ENCODE measurements at places on chromosomes 2 and 18.

- DNase-seq: no peak
Measured at GRCh38 chr18:49630246-49630699, 68.4 kb downstream of the LIPG start.

DNA sequence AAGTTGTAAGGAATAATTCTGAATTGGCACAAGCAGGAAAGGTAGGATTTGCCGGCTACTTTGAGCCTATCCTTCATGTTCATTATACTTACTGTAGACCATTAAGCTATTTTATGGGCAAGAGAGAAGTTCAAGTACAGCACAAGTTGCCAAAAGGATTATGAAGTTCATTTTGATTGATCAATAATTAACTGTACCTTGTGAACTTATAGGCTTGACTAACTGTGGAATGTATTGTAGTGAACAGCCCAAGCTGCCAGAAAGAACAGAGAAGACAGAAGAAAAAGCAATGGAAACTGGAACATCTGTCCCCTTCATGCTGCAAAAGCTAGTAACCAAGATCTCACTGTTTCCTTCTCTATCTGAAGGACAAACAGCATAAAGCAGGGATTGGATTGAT lies 810.1 kb upstream of the ZEB2 start:
- no peak for DNase-seq

- DNase-seq: no peak
Measured at GRCh38 chr2:226581004-226581403, 218.6 kb downstream of the IRS1 start.

DNA sequence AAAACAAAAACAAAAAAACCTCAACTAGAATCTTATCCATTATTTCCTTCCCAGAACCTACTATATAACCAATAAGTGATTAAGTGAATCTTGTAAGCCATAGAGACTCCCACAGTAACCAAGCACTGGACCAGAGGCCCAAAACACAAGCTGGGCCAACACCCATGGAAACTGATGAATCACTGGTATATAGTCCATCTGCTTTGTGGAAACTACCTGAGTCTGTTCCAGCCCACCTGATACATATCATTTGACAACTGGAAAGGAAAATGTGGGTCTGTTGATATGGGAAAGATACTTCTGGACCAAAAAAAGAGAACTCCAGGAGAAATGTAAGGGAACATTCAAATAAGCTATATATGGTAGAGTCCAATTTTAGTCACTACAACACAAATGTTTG lies 252.8 kb downstream of the MREG start:
- no peak for DNase-seq

GRCh38 chr18:45197526-45197970 lies 417.7 kb upstream of the SLC14A2 start:
- DNase-seq: peak; percentile 32

- no peak for DNase-seq
Measured at GRCh38 chr2:235162837-235163197, 211.0 kb downstream of the SH3BP4 start.

DNA sequence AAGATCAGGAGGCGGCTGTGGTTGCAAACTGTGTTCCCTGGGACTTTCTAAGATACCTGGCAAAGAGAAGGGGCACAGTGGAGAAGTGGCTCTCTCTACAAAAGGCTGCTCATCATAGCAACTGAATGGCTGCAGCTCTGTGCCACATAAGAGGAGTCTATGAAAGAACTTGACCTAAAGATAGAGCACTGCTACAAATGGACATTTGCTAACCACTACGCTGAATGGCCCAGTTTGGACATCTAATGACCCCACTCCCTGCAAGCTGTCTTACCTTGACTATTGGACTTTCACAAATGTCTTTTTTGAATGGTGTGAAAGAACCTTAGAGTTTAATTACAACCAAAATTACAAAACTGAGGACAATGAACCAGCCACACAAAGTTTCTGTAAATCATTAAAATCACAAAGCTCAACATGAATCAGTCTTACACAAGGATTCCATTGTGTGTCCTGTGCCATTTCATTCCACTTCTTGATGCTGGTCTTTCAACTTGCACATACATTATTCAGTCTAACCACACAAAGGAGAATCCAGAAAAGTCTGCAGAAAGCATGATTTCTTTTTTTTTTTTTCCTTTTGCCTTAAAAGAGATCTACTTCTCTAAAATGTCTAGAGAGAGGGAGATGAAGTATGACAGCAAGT lies 154.0 kb downstream of the LAMA1 start:
- no peak for DNase-seq

DNA sequence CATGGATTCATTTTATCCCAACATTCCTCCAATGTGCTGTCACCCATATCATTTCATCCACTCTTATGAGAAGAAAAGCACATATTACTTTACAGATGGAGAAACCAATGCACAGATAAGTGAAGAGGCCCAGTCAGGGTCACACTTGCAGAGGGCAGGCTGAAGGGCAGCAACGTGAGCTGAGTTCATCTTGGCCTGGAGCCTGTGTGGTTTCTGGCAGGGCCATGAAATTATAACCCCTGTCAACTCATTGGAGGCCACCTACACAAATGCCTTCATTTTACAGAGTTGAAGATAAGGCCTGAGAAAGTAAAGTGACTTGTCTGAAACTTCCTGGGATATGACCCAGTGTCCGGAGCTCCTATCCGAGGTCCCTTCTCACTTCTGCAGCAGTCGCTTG lies 88.4 kb upstream of the NRP2 start:
- DNase-seq: no peak

DNA sequence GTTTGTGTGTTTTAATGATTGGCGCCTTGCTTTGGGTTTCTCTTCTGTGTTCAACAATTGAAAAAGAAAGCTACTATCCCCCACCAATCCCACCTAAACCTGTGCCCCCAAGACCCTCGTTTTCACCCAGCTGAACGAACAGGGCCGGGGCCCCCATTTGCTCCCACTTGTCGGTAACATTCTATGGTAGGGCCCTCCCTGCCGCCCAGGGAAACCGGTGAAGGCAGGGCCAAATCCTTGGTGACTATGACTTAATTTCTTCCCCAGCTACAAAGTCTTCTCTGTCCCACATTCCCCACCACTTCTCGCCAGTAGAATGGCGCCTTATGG lies 598 bp upstream of the SNRNP200 start:
- no peak for DNase-seq

GRCh38 chr18:63195326-63196159 lies 124.0 kb downstream of the BCL2 start:
- no peak for DNase-seq

GRCh38 chr2:179987916-179988315 lies 19.2 kb downstream of the CWC22 start:
- DNase-seq: no peak

GRCh38 chr18:34880403-34880802 lies 160.8 kb upstream of the MAPRE2 start:
- DNase-seq: no peak

DNA sequence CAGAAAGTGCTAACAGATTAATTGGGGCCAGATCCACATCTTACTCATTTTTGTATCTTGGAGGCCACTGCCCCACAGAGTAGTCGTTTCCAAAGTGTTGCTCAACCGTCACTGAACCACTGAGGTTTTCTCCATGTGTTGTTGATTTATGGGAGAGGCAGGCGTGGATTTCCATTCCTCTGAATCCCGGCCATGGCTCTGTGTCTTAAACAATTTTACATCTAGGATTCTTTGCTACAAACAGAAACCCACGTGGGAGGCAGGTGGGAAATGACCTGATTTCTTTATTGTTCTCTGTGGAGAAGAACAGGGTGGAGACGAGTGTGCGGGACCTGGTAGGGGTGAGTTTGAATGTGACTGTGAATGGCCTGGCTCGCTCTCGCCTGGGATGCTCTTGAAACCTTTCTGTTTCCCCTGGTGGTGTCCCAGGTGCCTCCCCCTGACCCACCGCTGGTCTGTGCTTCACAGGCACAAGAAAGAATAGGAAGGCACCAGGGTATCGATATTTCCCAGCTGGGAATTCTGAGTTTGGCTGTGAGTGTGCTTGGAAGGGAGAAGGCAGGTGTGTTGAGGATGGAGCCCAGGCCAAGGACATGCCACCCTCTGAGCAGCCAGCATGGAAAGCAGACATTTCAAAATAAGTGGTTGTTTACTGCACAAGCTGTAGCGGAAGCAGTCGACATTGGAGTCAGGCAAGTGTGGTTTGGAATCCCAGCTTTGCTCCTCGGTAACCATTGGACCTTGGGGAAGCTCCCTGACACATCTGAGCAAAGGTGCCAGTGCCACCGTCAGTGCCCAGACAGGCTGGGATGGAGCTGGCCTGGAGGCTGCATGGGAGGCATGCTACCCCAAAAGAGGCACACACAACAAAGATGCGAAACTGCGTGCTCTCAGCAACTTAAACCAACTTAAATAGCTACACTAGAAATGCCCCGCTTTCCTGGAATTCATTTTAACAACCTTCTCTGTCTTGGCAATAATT lies 50.0 kb downstream of the LPIN1 start:
- DNase-seq: no peak

- DNase-seq: no peak
Measured at GRCh38 chr18:61225336-61225735, 107.9 kb upstream of the CDH20 start.

GRCh38 chr18:8783335-8783993 lies 78.1 kb downstream of the MTCL1 start:
- no peak for DNase-seq

DNA sequence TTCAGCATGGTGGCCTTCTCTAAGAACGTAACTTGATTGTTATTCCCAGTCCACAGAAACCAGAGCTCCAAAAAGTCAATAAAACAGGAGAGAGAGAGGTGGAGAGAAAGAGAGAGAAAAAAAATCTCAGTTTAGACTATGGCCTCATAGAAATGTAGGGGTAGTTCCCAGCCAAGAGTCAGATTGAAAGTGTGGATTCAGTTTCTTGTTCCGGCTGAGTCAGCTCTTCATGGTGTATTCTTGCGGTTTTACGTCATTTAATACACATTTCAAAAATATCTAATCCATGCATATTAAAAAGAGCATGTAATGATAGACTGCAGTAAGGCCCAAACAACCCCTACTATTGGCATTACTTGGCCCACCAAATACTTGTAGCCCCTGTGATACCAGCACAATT lies 303.9 kb downstream of the ETAA1 start:
- DNase-seq: no peak

DNA sequence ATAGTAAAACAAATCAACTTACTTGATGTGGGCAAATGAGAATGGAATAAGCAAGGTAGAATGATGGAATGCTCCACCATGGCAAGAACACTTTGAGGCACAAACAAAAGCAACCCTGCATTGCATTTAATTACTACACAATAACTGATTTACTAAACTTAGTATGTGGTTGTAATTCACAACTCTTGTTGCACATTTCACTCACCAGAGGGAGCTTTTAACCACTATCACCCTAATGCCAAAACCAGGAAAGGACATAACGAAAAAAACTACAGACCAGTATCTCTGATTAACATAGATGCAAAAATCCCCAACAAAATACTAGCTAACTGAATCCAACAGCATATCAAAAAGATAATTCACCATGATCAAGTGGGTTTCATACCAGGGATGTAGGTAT lies 659.8 kb downstream of the CPS1 start:
- DNase-seq: no peak

- DNase-seq: no peak
Measured at GRCh38 chr2:74321737-74322136, 21.5 kb downstream of the SLC4A5 start.

DNA sequence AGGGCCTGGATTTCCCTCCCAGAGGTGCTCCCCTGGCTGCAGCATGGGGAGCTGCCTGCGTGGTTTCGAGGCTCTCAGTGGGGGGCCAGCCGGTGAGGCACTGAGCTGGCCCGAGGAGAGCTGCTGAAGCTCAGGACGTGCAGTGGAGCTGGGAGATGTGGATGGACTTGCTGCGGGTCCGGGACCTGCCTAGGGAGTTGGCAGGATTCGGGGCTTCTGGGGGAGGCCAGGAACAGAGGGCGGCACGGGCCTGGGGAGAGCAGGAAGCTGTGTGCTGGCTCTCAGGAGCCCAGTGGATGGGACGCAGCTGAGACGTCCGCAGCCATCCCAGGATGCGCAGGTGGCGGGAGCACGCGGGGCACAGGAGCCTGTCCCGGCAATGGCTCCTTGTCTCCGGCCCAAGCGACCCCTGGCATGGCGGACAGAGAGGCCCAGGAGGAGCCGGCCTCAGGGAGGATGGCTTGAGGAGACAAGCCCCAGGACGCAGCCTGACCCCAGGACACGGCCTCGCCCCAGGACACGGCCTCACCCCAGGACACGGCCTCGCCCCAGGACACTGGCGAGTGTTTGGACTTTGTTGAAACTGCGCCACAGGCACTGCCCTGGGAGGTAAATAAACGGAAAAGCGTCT lies 116.1 kb downstream of the NFATC1 start:
- DNase-seq: no peak

GRCh38 chr18:13890761-13891361 lies 24.5 kb downstream of the MC2R start:
- DNase-seq: no peak

DNA sequence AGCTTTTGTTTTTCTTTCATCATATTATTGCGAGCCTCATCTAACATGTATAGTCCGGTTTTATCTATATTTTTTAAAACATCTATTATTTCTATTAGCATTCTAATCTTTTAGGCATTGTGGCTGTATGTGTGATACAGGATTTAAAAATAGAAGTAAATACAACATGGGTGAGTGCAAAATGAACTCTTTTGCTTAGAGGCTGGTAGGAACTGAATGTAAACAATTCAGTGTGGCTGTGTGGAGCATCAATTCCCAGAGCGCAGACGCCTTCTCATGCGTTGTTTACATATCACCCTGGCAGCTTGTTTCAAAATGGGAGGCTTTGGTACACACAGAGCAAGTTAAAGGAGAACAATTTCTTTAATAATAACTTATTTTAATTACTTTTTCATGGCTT lies 836 bp downstream of the DTNA start:
- no peak for DNase-seq

DNA sequence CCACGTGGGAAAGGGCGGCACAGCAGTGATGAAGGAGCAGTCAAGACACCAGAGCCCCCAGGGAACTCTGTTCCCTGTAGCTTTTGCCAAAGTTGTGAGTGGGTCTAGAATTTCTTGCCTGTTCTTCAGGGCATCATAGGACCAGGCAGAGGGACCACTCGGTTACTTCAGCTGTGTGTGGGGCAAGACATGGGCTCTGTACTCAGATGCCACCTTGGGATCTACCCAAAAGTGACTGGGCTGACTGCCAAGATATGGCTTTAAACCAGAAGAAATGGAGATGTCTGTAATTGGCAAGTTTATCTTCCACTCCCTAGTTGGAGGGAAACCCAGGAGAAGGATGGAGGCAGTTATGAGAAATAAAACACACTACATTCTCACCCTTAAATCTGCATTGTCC lies 29.6 kb downstream of the KCNF1 start:
- no peak for DNase-seq

- no peak for DNase-seq
Measured at GRCh38 chr18:72456802-72457201, 87.3 kb downstream of the CBLN2 start.

DNA sequence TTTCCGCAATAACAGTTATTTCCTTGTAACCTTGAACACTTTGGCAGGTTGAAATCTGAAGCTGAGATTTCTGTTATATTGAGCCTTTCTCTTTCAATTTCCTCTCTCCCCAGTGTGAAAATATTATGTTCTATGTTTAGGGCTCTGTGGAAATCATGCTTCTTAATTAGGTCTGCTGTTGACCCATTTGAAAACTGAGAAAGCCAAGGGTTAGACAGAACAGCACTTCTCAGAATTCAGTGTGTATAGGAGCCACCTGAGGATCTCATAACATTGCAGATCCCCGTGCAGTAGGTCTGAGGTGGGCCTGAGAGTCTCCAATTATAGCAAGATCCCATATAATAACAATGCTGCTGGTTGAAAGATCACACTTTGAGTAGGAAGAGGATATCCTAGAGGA lies 230.2 kb upstream of the NT5C1B start:
- no peak for DNase-seq

- DNase-seq: no peak
Measured at GRCh38 chr18:33540392-33540791, 37.6 kb upstream of the ASXL3 start.

Data from memory B cell (primary cell).